ENCODE measurements at places on chromosomes 12 and 14.

DNA sequence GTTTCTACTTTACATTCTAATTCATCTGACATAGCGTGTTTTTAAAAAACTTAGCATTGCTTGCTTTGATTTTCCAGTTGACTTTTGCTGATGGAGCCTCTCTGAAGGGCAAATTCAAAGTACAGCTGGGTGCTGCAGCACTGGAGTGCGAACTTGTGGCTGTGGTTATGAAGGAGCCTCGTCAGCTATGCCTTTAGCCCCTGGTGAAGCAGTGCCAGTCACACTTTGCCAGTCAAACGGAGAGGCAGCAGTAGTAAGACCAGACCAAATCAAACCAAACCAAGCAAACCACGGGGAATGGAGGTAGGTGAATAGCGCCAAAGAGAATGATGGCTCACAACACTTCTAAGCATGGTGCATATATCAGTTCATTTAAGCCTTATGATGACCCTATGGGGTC lies 15.1 kb upstream of the SLC38A2 start:
- no peak for DNase-seq

GRCh38 chr12:1929985-1930802 lies 11.7 kb upstream of the CACNA2D4 start:
- no peak for DNase-seq

DNA sequence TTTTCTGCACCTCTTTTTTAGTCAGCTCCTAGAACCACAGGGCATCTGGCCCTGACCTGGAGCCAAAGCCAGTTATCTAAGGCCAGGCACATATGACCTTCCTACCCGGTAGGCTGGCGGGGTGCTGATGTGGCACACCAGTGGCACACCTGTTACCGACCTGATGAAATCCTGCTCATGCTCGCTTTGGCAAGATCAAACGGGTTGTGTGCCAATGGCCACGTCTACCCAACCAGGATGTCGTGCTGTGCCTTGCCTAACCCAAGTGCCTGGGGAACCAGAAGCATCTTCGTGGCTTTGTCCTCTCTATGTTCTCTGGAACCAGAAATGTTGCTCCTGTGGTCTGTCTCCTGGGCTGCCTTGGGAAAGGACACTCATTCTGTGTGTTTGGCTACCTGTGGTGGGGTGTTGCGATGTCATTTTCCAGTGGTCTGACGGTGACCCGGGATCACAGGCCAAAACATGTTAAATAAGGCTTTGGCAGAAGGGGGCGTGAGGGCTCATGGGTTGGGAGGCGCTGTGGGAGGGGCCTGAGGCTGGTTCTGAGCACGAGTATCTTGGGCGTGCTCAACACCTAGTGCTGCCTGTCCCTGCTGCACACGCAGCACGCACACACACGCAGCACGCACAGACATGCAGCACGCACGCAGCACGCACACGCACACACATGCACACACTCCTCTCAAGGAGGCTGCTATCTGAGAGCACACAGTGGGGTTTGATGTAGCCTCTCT lies 27.9 kb downstream of the CCNK start:
- DNase-seq, result no peak

DNA sequence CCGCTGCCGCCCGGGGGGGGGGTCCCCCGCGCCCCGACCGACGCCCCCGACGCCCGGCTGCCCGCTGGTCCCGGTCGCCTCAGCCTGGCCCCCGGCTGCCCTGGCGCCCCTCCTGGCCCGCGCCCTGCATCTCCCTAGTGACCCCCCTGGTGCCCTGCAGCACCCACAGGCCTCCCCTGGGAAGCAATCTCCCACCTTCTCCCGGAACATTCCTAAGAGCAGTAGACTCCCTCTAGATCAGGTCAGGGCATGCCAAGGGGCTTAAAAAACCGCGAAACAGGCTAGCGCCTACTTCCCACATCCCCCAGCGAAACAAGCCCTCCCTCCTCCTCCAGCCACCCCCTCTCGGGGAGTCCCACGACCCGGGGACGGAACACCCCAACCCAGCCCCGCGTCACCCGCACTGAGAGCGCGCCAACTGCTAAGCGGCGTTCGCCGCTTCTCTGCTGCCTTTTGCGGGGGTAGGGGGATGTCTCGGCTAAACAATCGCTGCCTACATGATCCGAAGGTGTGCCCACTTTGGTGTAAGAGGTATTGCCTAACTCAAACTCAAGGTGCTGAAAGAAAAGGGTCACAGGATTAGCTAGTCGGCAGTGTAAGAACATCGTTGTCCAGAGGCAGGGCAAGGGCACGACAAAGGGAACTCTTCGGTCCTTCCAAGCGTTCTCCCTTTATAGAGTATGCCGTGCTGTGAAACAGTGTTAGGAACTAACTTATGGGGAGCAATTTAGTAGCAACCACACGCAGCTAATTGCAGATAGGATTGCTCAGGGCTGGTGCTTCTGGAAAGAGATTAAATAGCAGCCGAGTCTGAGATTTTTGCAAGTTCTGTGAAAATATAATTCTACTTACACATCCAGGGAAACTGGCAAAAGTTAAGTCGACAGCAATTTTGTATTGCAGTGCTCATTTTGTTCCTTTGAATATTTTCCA lies 619 bp upstream of the NTN4 start:
- DNase-seq, result no peak

- DNase-seq, result no peak
Observed at GRCh38 chr14:61992139-61992538, 229.9 kb downstream of the SNAPC1 start.

DNA sequence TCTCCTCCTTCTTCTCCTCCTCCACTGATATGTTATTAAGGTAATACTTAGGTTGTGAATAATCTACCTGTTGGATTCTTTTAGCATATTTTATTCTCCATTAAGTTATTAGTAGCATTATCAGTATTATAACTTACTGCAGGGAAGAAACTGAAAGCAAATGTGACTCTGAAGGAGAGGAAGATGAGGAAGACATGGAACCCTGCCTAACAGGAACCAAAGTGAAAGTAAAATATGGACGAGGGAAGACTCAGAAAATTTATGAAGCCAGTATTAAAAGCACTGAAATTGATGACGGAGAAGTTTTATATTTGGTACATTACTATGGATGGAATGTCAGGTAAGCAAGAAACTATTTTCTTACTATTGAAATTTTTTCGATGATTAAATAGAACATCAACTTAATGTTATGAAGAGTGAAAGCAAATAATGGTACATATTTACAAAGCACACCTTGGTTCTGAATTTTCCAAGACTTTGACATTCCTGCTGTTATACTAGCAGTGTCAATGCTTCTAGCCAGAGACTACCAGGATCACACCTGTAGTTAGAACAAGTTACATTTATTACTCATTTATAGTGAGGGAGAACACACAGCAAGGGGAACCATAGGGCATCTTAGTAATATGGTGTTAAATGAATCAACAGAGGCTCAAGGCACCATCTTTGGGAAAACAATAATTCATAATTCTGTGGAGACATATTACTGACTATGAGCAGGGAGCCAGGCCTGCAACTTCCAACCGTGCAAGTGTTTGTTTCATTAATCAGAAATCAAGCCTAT lies 42.0 kb upstream of the TOMM20L start:
- peak; percentile 1 for DNase-seq

GRCh38 chr12:109821968-109822367 lies 11.2 kb downstream of the TRPV4 start:
- no peak for DNase-seq

DNA sequence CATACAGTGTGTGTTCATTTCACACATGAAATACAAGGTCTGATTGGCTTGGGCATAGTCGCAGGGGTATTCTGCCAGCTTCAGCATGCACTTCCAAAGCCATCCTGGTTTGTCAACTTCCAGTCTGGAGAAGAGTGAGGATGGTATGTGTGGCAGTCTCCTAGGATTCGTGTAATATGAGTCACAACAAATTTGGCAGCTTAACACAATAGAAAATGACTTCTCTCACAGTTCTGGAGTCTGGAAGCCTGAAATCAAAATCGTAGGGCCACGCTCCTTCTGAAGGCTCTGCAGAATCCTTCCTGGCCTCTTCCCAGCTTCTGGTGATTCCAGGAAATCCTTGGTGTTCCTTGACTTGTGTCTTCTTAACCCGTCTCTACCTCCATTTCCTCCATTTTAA lies 167.5 kb downstream of the PPM1H start:
- peak; percentile 91 for DNase-seq

DNA sequence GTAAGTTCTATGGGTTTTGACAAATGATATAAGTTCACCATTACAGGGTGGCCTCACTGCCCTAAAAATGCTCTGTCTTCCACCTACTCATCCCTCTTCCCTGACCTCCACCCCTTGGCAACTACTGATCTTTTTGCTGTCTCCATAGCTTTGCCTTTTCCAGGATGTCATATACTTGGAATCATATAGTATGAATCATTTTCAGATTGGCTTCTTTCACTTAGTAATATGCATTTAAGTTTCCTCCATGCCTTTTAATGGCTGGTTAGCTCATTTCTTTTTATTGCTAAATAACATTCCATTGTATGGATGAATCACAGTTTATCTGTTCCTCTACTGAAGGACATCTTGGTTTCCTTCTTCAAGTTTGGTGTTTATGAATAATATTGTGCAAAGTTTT lies 14.0 kb upstream of the PEX5 start:
- DNase-seq, result peak; percentile 26

DNA sequence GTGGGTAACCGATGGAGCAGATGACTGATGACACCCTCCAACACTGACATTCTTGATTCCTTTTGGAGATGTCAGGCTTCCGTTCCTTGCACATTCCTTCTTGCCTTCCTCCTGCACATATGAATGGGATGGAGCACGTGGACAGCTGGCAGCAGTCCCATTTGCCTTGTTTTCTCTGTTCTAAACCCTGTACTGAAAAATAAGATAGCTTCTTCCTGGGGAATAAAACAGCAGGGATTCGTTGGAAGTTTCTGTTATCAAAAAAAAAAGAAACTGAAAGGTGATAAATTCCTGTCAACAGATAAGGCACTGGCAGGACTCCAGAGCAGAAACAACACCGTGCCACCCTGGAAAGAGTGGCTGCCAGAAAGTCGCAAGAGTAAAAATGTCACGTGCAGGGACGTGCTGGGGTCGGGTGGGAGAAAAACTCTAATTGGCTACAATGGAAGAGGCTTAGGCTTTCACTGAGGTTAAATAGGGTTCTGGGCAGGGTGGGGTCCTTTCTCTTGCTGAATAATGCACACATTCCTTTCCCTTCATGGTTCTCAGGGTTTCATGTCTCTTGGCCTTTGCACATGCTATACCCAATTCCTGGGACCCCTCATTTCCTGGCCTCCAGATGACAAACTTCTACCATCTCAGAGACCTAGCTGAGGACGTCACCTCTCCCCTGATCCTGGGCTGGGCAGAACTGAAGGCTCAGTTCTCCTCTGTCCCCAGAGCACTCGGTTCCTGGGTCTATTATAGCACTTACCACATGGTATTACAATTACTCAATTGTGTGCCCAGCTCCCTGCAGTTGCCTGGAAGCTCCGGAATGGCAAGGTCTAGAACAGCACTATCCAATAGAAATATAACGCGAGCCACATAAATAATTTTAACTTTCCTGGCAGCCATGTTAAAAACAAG lies 7.0 kb upstream of the NUAK1 start:
- peak; percentile 28 for DNase-seq

- DNase-seq, result no peak
Observed at GRCh38 chr12:13045816-13046215, 1.6 kb downstream of the FAM234B start.

DNA sequence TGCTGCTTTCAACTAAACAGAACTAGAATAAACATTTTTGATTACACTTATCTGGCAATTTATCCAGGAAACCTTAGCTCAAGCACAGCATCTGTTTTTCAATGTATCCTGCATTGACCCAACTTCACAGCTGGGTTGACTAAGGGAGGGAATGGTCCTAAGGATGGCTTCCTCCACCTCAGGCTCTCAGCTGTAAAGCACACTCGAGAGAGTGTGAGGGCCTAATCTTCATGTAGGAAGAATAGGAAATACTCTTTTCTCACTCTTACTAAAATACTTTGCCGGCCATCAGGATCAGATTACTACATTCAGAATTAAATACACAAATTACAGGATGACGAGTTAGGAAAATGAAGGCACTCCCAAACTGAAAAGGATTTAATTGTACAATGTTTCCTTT lies 7.2 kb downstream of the SETD3 start:
- DNase-seq, result no peak

DNA sequence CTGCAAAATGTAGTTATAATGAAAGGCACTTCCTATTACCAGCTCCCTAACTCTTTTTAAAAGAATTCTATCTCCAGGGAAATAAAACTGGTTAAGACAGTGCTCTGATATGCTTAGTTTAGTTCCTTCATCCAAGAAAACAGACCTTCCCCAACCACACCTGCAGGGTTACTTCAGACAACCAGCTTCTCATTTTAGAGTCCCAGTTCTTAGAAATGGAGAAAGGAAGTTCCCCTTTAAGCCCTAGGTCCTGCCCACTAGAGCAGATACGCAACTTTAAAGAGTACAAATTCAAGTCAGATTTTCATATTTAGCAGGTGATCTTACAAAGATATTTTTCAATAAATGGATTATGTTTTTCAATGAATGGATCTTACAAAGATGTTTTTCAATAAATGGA lies 4.4 kb upstream of the WSB2 start:
- DNase-seq, result no peak

DNA sequence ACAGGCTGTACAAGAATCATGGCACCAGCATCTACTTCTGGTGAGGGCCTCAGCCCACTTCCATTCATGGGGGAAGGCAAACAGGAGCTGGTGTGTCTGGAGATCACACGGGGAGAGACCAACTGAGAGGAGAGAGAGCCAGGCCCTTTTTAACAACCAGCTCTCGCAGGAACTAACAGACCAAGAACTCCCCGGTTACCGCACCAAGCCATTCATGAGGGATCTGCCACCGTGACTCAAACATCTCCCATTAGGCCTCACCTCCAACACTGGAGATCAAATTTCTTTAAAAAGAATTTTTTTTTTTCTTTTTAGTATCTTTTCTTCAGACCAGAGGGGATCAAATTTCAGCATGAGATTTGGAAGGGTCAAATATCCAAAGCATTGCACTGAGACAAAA lies 16.7 kb upstream of the AQP2 start:
- peak; percentile 4 for DNase-seq

- DNase-seq, result no peak
Observed at GRCh38 chr12:27194644-27195043, 49.4 kb upstream of the STK38L start.

DNA sequence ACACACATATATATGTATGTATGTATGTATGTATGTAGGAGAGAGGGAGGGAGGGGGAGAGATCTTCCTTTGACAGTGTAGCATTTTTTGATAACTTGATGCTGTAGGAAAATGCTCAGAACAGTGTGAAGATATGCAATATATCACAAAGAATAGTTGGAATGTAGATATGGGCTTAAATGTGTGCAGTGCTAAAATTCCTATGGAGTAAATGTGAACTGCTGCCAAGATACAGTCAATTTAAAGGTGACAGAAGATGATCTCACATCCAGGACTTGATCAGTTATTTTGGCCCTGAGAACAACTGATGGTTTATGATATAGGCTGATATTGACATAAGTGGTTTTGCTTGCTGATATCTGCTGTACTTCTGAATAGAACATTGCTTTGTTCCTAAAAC lies 84.2 kb downstream of the DAAM1 start:
- no peak for DNase-seq

GRCh38 chr14:78175412-78175811 lies 5.2 kb downstream of the NRXN3 start:
- no peak for DNase-seq
